ENCODE measurements at places on chromosomes 7 and 10. TPM values are rescaled to one million over a fixed set of nuclear protein-coding genes. Genes with fewer than 3 reads are reported as not detected.
A peak's percentile ranks its signal among the peaks of the same experiment; 100 is the strongest.

- H3K4me1 ChIP-seq: no peaks in the 10 kb centered on the region
- no peak for DNase-seq
- no peaks in the 10 kb centered on the region for H3K27me3 ChIP-seq
- no peak overlapping the region for H3K4me3 ChIP-seq
- H3K36me3 ChIP-seq: no peaks in the 10 kb centered on the region
Measured at GRCh38 chr7:138316421-138317043, 143.5 kb upstream of the TRIM24 start.

GRCh38 chr7:150949564-150949963, 28.6 kb downstream of the KCNH2 start:
- no peaks in the 10 kb centered on the region for H3K4me1 ChIP-seq
- H3K36me3 ChIP-seq: no peaks in the 10 kb centered on the region
- no peak for DNase-seq

- no peaks in the 10 kb centered on the region for H3K27me3 ChIP-seq
- peaks cover 10% of the 10 kb centered on the region for H3K36me3 ChIP-seq
- DNase-seq: no peak
- H3K4me1 ChIP-seq: no peaks in the 10 kb centered on the region
- no peak overlapping the region for H3K4me3 ChIP-seq
Measured at GRCh38 chr10:21696302-21696701, 162.3 kb downstream of the MLLT10 start.

GRCh38 chr10:90612276-90612675, 245.6 kb downstream of the HTR7 start:
- H3K36me3 ChIP-seq: no peaks in the 10 kb centered on the region
- no peak for DNase-seq
- no peak overlapping the region for H3K4me3 ChIP-seq
- H3K27me3 ChIP-seq: no peaks in the 10 kb centered on the region

DNA sequence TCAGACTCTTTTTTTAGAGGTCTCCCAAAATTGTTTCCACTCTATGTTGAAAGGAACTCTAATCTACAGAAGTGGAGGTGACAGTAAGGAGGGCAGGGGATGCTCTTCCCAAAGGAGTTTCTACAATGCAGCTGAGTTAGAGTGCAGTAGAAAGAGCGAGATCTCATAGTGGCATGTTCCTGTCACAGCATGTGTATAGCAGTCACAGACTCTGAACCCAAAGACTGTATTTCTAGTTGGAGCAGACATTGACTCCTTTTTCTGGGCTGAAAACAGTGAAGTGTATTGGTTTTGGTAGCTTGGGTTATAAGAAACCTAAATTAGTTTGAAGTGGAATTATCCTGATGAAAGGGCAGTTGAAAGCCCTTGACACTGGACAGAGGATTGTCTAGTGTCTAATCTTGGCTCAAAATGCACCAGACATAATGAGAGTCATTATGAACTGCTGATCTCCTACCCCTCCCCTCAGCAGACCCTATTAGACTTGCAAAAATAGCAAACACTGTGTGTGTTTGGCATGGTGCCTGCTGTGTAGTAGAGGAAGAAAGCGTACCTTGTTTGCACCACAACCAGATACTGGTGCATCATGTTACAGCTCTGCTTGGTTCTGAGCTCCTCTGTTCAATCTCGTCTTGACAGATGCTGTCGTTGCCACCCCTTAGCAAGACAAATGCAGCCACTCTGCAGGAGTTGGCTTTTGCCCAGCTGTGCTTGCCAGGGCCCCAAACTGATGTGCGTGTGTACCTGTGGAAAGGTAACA, 336.0 kb downstream of the AUTS2 start:
- DNase-seq: no peak
- H3K36me3 ChIP-seq: no peaks in the 10 kb centered on the region
- no peaks in the 10 kb centered on the region for H3K4me1 ChIP-seq
- no peaks in the 10 kb centered on the region for H3K27me3 ChIP-seq

GRCh38 chr7:26556061-26556881, 264.6 kb downstream of the SNX10 start:
- H3K27me3 ChIP-seq: 0 out of 2 replicates have a peak, but pooled peaks cover 4% of the 10 kb centered on the region
- H3K4me3 ChIP-seq: no peak overlapping the region
- no peak overlapping the region for H3K27ac ChIP-seq
- no peak for DNase-seq
- no peaks in the 10 kb centered on the region for H3K4me1 ChIP-seq
- no peaks in the 10 kb centered on the region for H3K36me3 ChIP-seq

GRCh38 chr10:47037654-47038425, 126.6 kb downstream of the PTPN20 start:
- DNase-seq: no peak
- H3K27me3 ChIP-seq: peaks cover 3% of the 10 kb centered on the region

- no peaks in the 10 kb centered on the region for H3K36me3 ChIP-seq
- no peak overlapping the region for H3K27ac ChIP-seq
- H3K4me1 ChIP-seq: peaks cover 15% of the 10 kb centered on the region
- H3K4me3 ChIP-seq: no peak overlapping the region
Measured at GRCh38 chr10:7958442-7958841, 96.0 kb upstream of the GATA3 start.

- H3K36me3 ChIP-seq: no peaks in the 10 kb centered on the region
- peaks cover 21% of the 10 kb centered on the region for H3K4me1 ChIP-seq
- H3K27ac ChIP-seq: no peak overlapping the region
- H3K4me3 ChIP-seq: no peak overlapping the region
- no peaks in the 10 kb centered on the region for H3K27me3 ChIP-seq
Measured at GRCh38 chr7:81721437-81721836, 48.4 kb downstream of the HGF start.

- no peak overlapping the region for H3K4me3 ChIP-seq
- no peaks in the 10 kb centered on the region for H3K36me3 ChIP-seq
- peaks cover 6% of the 10 kb centered on the region for H3K27me3 ChIP-seq
- DNase-seq: no peak
- no peaks in the 10 kb centered on the region for H3K4me1 ChIP-seq
- H3K27ac ChIP-seq: no peak overlapping the region
Measured at GRCh38 chr10:77219046-77219445, 418.6 kb downstream of the KCNMA1 start.

DNA sequence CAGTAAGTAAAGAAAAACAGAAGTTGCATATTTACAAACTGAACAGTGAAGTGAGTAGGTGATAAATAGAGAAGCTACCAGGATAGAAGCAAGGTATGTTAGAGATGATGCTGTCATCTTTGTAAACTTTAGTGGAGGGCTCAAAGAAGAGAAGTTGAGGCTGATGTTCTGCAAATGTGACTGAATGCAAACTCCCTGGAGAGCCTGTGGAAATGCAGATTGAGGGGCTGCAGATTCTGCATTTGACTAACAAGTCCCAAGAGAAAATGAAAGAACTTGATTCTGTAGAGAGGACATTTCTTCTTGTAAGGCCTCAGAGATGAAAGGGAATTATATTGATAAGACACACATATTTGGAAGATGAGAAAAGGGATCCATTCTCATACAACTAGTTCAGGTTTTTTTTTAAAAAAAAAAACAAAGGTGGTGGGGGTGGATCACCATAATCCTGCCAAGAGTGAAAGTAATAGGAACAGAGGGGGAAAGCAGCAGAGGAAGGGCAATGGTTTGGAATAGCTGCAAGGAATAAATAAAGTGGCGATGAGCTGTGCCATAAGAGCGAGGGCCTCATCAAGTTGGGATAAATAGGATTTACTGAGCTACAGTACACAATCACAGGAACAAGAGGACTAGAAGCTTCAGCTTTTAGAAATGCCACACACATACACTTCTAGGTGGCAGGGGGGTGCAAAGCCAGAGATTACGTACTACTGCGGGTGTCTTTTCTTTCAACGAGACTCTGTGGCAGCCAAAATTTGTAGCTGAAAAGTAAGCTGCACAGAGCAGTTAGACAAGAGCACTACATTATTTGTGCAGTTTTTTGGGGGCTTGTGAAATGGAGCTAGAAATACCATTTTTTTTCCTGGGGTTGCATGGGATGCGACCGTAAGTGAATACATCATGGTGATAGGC, 778.5 kb downstream of the NRG3 start:
- no peak for DNase-seq
- H3K4me1 ChIP-seq: no peaks in the 10 kb centered on the region
- H3K4me3 ChIP-seq: no peak overlapping the region
- H3K27me3 ChIP-seq: no peaks in the 10 kb centered on the region

GRCh38 chr10:48792687-48793096, 108.0 kb downstream of the WDFY4 start:
- no peak overlapping the region for H3K4me3 ChIP-seq
- DNase-seq: peak; percentile 57
- no peaks in the 10 kb centered on the region for H3K27me3 ChIP-seq
- no peak overlapping the region for H3K27ac ChIP-seq

- no peak overlapping the region for H3K4me3 ChIP-seq
- H3K4me1 ChIP-seq: no peaks in the 10 kb centered on the region
- H3K27ac ChIP-seq: no peak overlapping the region
- DNase-seq: no peak
- no peaks in the 10 kb centered on the region for H3K27me3 ChIP-seq
Measured at GRCh38 chr7:122217125-122217524, 73.1 kb upstream of the AASS start.

DNA sequence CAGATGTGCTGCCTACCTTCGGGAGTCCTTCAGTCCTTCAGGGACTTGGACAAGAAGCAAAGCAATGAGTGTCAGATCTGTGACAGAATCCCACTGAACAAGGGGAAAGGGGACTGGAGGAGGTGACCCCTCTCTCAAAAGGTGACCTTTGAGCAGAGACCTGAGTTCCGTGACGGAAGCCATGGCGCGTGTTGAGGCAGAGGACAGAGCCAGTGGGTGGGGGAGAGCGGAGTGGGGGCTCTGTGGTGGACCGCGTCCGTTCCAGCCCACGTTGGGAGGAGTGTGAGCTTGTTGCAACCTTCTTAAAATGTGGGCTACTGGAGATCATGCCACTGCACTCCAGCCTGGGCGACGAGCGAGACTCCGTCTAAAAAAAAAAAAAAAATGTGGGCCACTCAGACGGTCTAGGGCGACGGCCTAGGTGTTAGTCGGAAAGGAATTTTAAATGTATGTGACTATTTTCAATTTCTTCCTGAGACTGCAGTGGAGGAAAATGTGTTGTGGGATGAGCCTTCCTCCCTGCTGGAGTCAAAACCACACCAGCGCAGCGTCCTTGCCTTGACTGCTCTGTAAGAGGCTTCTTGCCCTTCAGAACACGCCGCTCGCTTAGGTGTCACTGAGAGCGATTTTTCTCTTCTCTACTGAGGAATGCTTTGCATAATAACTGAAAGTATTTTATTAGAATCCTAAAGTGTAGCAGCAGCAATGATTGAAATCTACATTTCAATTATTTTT, 272.7 kb downstream of the CELF2 start:
- H3K27me3 ChIP-seq: no peaks in the 10 kb centered on the region
- no peaks in the 10 kb centered on the region for H3K36me3 ChIP-seq
- H3K4me3 ChIP-seq: no peak overlapping the region
- peak; percentile 31 for DNase-seq
- H3K4me1 ChIP-seq: no peaks in the 10 kb centered on the region
- no peak overlapping the region for H3K27ac ChIP-seq

- H3K4me3 ChIP-seq: no peak overlapping the region
- H3K4me1 ChIP-seq: no peaks in the 10 kb centered on the region
- no peak overlapping the region for H3K27ac ChIP-seq
- DNase-seq: no peak
- no peaks in the 10 kb centered on the region for H3K36me3 ChIP-seq
- H3K27me3 ChIP-seq: no peaks in the 10 kb centered on the region
Measured at GRCh38 chr7:50229964-50230363, 74.6 kb upstream of the IKZF1 start.

DNA sequence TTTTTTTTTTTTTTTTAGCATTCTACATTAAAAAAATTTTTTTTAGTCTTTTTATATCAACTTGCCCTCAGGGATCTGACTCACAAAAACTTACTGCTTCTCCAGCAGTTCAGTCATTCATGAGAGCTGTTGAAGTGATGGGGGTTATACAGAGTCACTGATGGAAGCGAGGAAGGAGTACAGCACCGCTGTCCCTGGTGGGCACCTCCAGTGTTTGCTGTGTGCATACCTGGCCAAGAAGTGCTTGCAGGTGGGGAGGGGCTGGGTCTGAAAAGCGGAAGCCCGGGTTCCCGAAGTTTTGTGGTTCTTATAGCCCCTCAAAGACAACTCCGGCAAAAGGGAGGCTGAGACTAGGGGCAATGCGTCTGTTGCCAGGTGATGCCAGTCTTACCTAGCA, 46.2 kb downstream of the MINDY4 start:
- no peak overlapping the region for H3K4me3 ChIP-seq
- H3K27ac ChIP-seq: no peak overlapping the region
- H3K4me1 ChIP-seq: no peaks in the 10 kb centered on the region
- H3K27me3 ChIP-seq: peaks cover 6% of the 10 kb centered on the region

DNA sequence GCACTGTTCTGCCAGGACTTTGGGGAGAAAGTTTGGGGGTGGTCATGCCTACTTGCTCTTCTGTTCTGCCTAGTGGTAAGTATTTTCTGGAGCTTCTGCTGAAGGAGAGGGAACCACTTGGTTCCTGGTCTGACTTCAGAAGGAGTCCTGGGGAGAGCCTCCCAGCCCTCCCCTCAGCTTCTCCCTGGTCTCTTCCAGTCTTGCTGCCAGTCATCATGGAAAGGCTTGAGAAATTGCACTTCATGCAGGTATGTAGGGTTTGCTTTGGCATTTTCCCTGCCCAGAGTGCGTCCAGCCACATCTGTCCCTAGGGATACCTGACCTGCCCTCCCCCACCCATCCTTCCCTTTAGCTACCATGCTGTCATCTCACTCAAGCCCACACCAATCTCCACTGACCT, 11.1 kb upstream of the WBP1L start:
- no peaks in the 10 kb centered on the region for H3K4me1 ChIP-seq
- H3K27ac ChIP-seq: no peak overlapping the region
- DNase-seq: no peak
- H3K4me3 ChIP-seq: no peak overlapping the region

GRCh38 chr7:99155211-99155610, 11.3 kb upstream of the SMURF1 start:
- no peaks in the 10 kb centered on the region for H3K4me1 ChIP-seq
- no peak overlapping the region for H3K4me3 ChIP-seq
- H3K27me3 ChIP-seq: no peaks in the 10 kb centered on the region
- no peak overlapping the region for H3K27ac ChIP-seq

GRCh38 chr7:50679218-50680007, 103.3 kb downstream of the GRB10 start:
- H3K27ac ChIP-seq: no peak overlapping the region
- peak; percentile 11 for DNase-seq
- no peaks in the 10 kb centered on the region for H3K4me1 ChIP-seq
- no peak overlapping the region for H3K4me3 ChIP-seq

- H3K4me1 ChIP-seq: peaks cover 9% of the 10 kb centered on the region
- no peak overlapping the region for H3K4me3 ChIP-seq
- no peak overlapping the region for H3K27ac ChIP-seq
- H3K27me3 ChIP-seq: no peaks in the 10 kb centered on the region
- DNase-seq: no peak
- H3K36me3 ChIP-seq: no peaks in the 10 kb centered on the region
Measured at GRCh38 chr7:20200361-20200760, 16.8 kb downstream of the MACC1 start.

- no peak overlapping the region for H3K4me3 ChIP-seq
- no peak for DNase-seq
- peaks cover 30% of the 10 kb centered on the region for H3K4me1 ChIP-seq
- H3K36me3 ChIP-seq: no peaks in the 10 kb centered on the region
Measured at GRCh38 chr7:17624379-17624778, 315.9 kb downstream of the SNX13 start.

Gene PIP
- not detected for total RNA-seq

Gene SEMA3C
- total RNA-seq: 28.6 TPM

Gene SEMA3D
- total RNA-seq: 4.4 TPM

Gene BUD31
- 109 TPM for total RNA-seq

Gene VSTM2A
- total RNA-seq: not detected

Gene CYP3A4
- total RNA-seq: not detected

Gene CPED1
- total RNA-seq: 64.8 TPM

Gene MYH16
- not detected for total RNA-seq

Gene TMEM139
- not detected for total RNA-seq

Gene DDC
- total RNA-seq: not detected

Gene HOGA1
- total RNA-seq: not detected

Gene DIP2C
- total RNA-seq: 17.5 TPM

Gene CHCHD1
- 54.4 TPM for total RNA-seq

Gene C7orf57
- 0.34 TPM for total RNA-seq

All from SJSA1 (cell line).